ENCODE measurements at places on chromosomes 7 and 10.

DNA sequence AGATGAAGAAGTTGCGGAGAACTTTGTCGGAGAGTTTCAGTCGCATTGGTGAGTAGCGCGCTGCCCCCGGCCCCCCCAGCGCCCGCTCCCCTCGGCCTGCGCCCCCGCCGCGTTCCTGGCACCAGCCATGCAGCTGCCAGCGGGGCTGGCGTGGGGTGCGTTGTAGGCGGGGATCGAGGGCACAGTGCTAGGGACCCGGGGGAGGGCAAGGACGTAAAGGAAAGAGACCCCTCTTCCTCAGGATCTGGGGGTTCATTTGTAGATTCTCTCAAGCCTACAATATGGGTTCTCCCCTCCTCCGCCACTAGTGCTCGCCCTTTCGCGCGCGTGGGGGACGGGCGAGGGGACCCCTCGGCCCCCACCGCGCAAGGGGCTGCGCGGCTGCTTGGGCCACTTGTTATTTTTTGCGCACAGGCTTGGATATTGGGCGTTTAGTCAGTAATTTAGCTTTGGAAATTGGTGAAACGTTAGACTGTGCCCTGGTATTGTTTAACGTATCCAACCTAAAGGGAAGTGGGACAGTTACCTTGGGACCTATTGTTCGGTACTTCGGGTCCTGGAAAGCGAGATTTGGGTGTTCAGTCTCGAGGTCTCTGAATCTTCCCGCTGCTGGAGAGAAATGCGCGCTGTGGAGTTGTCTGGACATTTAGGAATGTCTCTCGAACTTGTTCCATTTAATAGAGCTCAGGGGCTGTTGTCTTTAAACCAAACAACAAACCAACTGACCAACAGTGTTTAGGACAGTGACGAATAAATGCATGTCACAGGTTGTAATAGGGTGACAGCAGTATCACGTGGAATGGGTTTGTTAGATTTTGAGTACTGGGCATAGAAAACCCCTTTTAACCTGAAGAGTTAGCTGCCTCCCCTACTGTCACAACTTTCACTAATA is 796 bp downstream of the CDK14 start:
- DNase-seq = peak; percentile 26

DNA sequence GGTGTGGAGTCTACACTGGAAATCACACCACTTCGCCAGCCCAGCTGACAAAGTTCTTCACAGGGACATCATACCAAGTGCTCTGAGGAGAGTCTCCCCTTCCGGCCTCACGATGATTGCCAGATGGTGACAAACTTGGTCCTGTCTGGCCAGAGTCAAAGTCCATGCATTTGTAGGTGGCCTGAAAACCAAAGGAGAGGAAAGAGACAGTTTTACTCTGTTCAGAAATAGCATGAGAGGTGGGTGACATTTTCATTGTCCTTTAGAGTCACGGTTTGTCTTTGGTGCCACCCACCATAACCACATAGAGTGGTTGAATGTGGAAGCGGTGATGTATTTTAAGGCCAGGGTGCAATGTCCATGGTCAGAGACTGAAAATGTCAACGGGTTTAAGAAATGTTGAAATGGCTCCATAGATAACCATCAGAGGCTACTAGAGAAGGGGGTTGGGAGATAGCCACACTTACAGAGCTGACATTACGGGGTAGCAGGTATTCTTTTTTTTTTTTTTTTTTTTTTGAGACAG is 33.0 kb downstream of the BTBD16 start:
- no peak for DNase-seq

GRCh38 chr7:30863706-30864035 is 48.0 kb upstream of the AQP1 start:
- DNase-seq = no peak

DNA sequence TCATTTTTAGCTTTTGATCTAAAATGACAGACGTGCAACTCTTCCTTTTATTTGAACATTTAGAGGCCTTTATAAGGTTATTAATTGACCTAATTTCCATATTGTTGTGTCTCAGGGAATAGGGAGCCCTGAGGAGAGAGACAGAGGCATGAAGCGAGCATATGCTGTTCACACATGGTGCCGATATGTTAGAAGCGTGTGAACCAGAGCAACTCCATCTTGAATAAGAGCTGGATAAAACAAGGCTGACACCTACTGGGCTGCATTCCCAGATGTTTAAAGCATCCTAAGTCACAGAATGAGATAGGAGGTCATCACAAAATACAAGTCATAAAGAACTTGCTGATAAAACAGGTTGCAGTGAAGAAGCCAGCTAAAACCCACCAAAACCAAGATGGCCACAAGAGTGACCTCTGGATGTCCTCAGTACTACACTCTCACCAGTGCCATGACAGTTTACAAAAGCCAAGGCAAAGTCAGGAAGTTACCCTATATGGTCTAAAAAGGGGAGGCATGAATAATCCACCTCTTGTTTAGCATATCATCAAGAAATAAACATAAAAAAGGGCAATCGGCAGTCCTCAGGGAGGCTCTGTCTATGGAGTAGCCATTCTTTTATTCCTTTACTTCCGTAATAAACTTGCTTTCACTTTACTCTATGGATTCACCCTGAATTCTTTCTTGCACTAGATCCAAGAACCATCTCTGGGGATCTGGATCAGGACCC is 80.1 kb downstream of the SEC61G start:
- no peak for DNase-seq

DNA sequence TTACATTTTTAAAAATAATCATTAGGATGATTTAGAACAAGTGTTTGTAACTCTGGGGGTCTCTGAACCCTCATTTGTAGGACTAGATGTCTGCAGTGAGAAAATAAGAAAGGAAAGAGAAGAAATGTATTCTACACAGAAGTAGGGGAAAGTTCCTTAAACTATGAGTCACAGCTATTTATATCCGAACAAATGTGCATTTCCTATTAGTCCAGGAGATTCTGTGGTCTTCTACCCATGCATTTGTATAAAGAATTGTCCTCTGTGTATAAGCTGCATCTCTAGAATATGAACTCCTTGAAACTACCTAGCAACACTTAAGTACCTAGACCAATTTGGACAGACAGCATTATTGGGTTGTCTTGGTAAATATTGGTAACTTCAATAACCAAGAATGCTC is 15.9 kb upstream of the CD36 start:
- no peak for DNase-seq

GRCh38 chr10:96988426-96988825 is 156.3 kb downstream of the LCOR start:
- no peak for DNase-seq

All from endothelial cell (in vitro differentiated cells).